ENCODE measurements at places on chromosomes 13 and 19.
A peak's percentile ranks its signal among the peaks of the same experiment; 100 is the strongest.

GRCh38 chr19:45645068-45645630, 6.0 kb upstream of the EML2 start:
- peaks cover 43% of the 10 kb centered on the region for H3K4me1 ChIP-seq
- H3K4me3 ChIP-seq, result peak overlapping the region; percentile 89
- no peak overlapping the region for H3K27ac ChIP-seq
- DNase-seq, result no peak
- H3K36me3 ChIP-seq, result peaks cover 10% of the 10 kb centered on the region

DNA sequence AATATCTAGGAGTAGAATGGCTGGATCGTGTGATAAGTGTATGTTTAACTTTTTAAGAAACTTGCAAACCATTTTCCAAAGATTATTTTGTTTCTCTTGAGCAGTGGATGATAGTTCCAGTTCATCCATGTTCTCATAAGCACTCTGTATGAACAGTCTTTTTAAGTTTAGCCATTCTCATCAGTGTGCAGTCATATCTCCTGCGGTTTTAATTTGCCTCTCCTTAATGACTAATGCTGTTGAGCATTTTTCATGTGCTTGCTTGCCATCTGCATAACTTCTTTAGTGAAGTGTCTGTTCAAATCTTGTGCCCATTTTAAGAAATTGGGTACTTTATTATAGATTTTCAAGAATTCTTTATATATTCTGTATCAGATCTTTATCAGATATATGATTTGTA, 58.6 kb downstream of the WASF3 start:
- H3K4me1 ChIP-seq, result peaks cover 61% of the 10 kb centered on the region
- peaks cover 34% of the 10 kb centered on the region for H3K36me3 ChIP-seq
- H3K27me3 ChIP-seq, result peaks cover 2% of the 10 kb centered on the region
- peak; percentile 80 for DNase-seq
- H3K27ac ChIP-seq, result peak overlapping the region; percentile 72

- H3K36me3 ChIP-seq, result no peaks in the 10 kb centered on the region
- peaks cover 18% of the 10 kb centered on the region for H3K27me3 ChIP-seq
- no peak overlapping the region for H3K4me3 ChIP-seq
- H3K4me1 ChIP-seq, result no peaks in the 10 kb centered on the region
- H3K27ac ChIP-seq, result no peak overlapping the region
- no peak for DNase-seq
These were observed 9.8 kb upstream of the KCNN4 start for GRCh38 chr19:43790587-43790986.

DNA sequence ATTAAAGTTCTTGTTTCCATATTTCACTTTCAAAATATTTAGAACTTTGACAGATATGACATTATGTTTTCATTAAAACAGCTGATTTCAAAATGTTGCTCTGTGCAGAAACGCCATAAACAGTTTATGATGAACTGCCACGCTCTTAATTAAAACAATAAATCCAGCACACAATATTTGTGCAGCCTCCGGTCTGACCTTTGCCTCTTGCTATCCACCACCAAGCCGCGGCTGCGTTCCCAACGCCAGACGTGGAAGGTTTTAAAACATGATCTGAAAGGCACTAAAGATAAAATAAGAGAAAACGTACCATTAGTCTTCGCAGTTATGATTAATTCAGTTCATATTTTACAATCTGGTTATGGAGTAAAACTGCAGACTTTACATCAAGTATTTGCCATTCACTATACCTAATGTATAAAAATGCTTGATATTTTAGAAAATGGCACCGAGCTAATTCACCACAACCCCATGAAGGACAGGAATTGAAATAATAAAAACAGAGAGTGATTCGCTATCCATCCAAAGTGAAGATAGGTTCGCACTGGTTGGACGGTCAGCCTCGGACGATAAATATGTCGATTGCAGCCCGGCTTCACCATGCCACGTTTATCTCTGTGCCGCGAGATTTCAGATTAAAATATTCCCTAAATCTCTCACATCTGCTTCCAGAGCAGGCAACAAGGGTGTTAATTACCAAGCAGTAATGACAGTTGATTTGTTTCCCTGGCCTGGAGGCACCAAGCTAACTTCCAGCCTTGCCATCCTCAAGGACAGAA, 103.3 kb upstream of the ZNF507 start:
- no peak for DNase-seq
- H3K4me3 ChIP-seq, result no peak overlapping the region
- no peaks in the 10 kb centered on the region for H3K36me3 ChIP-seq
- peaks cover 4% of the 10 kb centered on the region for H3K27me3 ChIP-seq
- H3K4me1 ChIP-seq, result no peaks in the 10 kb centered on the region
- no peak overlapping the region for H3K27ac ChIP-seq

- H3K4me3 ChIP-seq, result peak overlapping the region; percentile 98
- peaks cover 2% of the 10 kb centered on the region for H3K27me3 ChIP-seq
- peaks cover 30% of the 10 kb centered on the region for H3K4me1 ChIP-seq
- peak; percentile 20 for DNase-seq
These were observed 1.0 kb upstream of the ZNF529 start for GRCh38 chr19:36573895-36574720.

- no peak for DNase-seq
- H3K27me3 ChIP-seq, result peaks cover 86% of the 10 kb centered on the region
- H3K4me3 ChIP-seq, result no peak overlapping the region
- H3K4me1 ChIP-seq, result peaks cover 14% of the 10 kb centered on the region
- H3K36me3 ChIP-seq, result no peaks in the 10 kb centered on the region
These were observed 6.1 kb downstream of the SOX21 start for GRCh38 chr13:94706101-94706842.

DNA sequence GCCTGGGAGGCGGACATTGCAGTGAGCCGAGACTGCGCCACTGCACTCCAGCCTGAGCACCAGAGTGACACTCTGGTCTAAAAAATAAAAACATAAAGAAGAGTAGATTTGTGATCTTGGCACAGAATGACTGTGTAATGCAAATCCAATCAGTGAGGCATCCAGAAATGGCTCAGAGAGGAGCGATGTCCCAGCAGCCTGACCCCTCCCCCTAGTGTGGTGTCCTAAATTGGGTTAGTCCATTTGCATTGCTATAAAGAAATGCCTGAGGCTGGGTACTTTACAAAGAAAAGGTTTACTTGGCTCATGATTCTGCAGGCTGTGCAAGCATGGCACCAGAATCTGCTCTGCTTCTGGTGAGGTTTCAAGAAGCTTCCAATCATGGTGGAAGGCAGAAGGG, 59.1 kb upstream of the ZNF30 start:
- peaks cover 14% of the 10 kb centered on the region for H3K27me3 ChIP-seq
- DNase-seq, result no peak
- H3K27ac ChIP-seq, result no peak overlapping the region
- H3K4me1 ChIP-seq, result no peaks in the 10 kb centered on the region

DNA sequence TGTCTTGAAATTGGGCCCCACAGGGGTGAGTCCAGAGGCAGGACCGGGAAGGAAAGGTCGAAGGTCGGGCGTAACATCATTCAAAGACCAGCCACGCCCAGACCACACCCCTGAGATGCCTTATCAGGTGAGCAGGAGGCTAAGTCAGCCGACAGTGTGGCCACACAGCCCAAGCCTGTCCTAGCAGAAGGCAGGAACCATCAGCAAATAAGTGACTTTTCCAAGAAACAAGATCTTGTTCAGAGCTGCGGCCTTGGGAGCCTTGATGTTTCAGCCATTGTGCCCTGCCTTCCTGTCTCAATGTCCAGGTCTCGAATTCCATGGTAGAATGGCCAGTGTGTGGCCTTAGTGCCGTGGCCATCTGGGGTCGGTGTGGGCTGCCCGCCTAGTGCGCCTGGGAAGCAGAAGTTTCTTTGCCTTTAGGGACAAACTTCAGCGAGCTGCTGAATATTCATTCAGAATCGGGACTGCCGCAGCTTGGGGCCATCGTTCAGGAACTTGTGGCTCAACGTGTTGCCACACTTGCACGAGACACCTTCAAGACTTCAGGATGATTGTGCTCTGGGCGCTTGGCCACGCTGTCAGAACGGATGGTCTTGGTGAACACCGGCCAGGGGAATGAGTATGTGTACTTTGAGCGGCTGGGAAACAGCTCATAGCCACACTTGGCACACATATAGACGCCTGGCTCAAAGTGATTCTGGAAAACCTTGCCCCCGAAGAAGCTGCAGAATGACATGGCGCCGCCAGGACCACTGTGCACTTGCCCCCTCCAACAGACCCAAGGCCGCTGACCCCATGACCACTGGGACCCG, 6.1 kb upstream of the IFNL4 start:
- peaks cover 30% of the 10 kb centered on the region for H3K27me3 ChIP-seq
- no peak overlapping the region for H3K4me3 ChIP-seq
- no peak overlapping the region for H3K27ac ChIP-seq
- no peaks in the 10 kb centered on the region for H3K36me3 ChIP-seq
- no peak for DNase-seq

DNA sequence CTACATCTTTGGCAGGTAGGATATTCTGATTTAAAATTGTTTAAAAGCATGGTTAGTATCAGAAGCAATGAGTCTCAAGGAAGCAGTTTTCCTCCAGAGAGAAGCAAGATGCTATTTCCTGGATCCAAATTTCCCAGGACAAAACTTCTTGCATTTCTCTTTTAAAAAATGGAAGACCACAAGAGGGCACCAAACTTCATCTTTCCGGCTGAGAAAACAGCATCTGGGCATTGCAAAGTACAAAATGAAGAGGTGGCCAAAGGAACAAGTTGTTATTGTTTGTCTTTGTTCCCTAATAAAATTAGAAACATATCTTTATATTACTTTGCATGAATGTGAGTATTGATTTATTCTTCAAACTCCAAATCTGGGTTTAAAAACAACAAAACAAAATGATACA, 60.0 kb upstream of the LRCH1 start:
- no peak overlapping the region for H3K27ac ChIP-seq
- DNase-seq, result peak; percentile 53
- no peaks in the 10 kb centered on the region for H3K36me3 ChIP-seq
- peaks cover 29% of the 10 kb centered on the region for H3K4me1 ChIP-seq
- H3K27me3 ChIP-seq, result peaks cover 3% of the 10 kb centered on the region

DNA sequence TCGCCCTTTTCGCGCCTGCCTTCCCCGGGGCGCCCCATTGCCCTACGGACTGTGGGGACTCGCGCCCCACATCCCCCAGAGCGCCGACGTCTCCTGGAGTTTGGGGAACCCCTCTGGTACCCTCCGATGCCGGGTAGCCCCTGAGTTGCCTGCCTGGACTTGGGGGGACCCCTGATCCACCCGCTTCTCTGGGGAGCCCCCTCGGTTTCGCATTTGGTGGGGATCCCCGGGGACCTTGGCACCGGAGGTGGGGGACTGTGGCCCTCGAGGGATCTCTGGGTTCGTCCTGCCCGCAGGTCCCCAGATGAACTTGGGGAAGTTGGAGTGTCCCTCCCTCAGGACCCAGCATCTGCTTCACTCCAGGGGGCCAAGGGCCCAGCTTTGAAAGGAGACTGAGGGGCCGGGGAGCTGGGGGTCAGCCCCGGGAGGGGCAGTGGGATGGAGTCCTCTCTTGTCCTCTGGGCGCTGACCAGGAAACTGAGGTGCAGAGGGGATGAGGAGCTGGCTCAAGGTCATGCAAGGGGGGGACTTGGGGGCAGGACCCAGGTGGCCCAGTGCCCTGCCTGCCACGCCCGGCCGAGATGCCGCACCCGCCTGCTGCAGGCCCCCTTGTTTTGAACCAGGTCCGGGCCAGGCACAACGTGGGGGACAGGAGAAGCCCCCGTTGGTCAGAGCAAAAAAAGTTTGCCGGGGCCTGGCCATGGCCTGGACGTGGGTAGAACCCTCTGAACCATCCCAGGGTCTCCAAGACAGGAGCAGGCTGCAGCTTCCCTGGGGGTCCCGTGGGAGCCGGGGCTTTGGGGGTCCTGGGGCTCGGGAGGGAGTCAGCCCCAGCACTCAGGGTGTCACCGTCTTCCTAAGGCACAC, 1.0 kb downstream of the EFNA2 start:
- no peak overlapping the region for H3K4me3 ChIP-seq
- no peaks in the 10 kb centered on the region for H3K36me3 ChIP-seq
- H3K27me3 ChIP-seq, result peaks cover 23% of the 10 kb centered on the region
- no peaks in the 10 kb centered on the region for H3K4me1 ChIP-seq

DNA sequence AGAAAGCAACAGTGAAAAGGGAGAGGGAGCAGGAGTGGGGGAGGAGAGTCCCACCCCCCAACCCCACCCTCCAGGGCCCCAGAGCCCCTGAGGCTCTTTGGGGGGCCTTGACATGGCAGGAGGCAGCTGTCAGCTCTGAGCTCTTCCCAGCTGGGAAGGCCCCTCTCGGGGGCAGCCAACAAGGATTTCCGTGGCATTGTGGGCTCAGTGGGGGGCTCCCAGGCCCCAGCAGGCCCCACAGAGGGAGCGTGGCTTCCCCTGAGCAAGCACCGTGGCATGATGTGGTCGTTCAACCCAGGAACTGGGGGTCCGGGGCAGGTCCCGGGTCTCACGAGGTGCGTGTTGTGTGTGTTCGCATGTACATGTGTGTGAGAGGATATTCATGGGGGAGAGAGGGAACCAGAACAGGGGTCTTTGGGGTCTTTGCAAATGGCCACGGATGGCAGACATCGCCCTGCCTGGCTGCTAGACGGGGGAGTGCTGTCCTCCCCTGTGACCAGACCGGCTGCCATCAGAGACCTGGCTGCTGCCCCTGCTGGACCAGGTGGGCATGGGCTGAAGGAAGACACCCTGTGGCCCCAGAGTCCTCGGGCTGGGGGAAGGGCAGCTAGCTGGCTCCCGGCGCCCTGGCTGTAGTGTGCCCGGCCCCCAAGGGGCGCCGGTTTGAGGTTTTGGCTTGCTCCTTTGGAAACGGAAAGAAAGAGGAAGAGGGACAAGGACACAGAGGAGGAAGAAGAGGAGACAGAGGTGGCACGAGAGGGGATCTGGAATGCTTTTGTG, 3.7 kb upstream of the AKAP8L start:
- peaks cover 4% of the 10 kb centered on the region for H3K27me3 ChIP-seq
- no peak overlapping the region for H3K4me3 ChIP-seq
- H3K27ac ChIP-seq, result no peak overlapping the region
- H3K4me1 ChIP-seq, result peaks cover 19% of the 10 kb centered on the region

- DNase-seq, result no peak
- H3K27me3 ChIP-seq, result no peaks in the 10 kb centered on the region
- no peak within 1 kb of the TSS for H3K4me3 ChIP-seq
- peaks cover 18% of the 10 kb centered on the region for H3K4me1 ChIP-seq
- no peak within 1 kb of the TSS for H3K27ac ChIP-seq
These were observed at the start of gene TMEM190 for GRCh38 chr19:55376241-55376933. Gene TMEM190 (plus strand): TSS chr19:55376826. CDS start chr19:55376854, 28 bp downstream.

DNA sequence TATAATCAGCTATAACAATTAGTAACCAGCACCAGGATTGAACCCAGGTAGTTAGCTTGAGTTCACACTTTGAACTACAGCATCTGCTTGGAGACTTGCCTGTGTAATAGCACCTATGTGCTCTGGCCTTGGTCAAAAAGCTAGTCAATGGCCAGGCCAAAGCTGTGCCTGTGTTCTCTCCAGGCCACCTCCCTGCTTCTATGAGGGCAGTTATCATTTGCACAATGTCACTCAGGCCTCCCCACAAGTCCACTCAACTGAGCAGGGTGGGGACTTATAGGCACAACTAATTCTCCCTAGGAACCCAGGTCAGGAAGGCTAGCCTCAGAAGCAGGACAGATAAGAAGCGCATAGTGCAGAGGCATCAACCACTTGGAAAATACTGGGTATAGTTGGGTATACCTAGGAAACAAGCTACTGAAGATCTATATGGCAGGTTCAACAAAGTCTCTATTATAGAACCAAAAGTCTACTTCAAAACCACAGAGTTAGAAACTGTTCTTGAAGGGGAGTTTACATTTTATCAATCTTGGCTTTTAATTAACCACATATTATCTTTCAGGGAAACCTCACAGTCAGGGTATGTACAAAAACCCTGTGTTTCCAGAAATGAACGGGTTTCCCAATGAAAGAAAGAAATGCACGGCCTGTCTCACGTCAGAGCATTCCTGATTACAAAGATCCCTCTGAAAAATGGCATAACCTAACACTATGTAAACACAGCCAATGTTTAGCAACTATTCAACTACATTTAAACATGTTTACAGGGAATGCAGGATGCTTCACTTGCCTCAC, 140.9 kb downstream of the ABCC4 start:
- no peak overlapping the region for H3K27ac ChIP-seq
- peaks cover 13% of the 10 kb centered on the region for H3K4me1 ChIP-seq
- peaks cover 14% of the 10 kb centered on the region for H3K36me3 ChIP-seq
- no peak for DNase-seq
- H3K4me3 ChIP-seq, result no peak overlapping the region
- H3K27me3 ChIP-seq, result no peaks in the 10 kb centered on the region
